ENCODE measurements at places on chromosomes 11 and 22.

- no peak for DNase-seq
Measured at GRCh38 chr11:1350086-1350725, 39.5 kb upstream of the BRSK2 start.

- DNase-seq, result no peak
Measured at GRCh38 chr11:31761636-31762035, 49.5 kb downstream of the PAX6 start.

- no peak for DNase-seq
Measured at GRCh38 chr11:44957776-44958564, 7.3 kb upstream of the TP53I11 start.

DNA sequence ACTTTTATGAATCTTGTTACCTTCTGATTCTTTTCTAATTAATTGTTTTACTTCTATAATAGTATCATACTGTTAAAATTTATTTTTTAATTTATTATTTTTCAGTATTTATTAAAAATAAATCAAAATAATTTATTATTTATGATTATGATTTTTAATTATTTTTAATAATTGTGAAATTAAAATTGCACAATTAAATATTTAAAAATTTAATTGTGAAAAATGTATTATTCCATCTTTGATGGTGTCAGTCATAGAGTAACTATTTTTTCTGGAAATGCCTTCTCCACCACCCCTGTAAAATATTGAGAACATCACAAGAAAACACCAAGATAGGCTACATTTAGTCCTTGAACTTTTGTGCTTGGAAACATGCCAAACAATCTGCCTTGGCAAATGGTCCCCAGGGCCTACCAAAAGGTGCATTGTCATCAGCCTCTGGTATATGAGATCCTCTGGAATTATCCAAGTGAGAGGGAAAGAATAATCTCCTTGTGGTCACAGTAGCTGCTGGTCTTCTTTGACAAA lies at the start of gene OR8H2:
Gene OR8H2, plus strand, starts transcription at position 478 of the 528 bp plus-strand sequence. CDS start 1,356 bp downstream, outside the sequence.
- no peak for DNase-seq

DNA sequence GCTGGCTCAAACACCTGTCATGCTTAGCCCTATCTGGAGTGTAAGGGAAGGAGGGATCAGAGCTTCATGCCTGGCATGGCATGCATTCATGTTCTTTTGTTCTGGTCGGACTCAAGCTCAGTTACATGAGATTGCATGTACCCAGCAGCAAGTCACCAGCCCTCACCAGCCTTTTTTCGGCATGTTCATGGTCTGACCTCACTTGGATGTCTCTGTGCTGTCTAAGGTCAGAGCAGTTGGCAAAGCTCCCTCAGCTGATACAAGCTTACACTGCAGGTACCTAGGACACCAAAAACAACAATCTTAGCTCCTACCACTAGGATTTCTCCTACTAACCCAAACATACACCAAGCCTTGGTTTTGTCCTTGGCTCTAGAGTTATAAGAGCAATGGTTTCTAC lies 152.6 kb downstream of the BARX2 start:
- no peak for DNase-seq

DNA sequence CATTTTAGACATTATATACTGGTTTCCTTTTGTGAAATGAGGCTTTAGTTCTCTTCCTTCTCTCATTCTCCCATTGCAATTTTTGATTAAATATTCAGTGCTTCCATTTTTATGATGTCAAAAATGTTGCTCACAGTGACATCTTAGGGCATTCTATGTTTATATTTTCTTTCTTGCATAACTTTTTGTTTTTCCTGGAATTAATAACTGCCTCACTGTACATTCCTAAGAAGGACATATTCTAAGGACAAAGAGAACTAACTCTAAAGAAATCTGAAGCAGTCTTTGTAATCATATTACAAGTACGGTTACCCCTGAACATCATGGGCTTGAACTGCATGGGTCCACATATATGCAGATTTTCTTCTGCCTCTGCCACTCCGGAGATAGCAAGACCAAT lies 25.8 kb upstream of the P2RY6 start:
- no peak for DNase-seq

GRCh38 chr11:19344661-19345518 lies 104.1 kb upstream of the E2F8 start:
- DNase-seq, result no peak

DNA sequence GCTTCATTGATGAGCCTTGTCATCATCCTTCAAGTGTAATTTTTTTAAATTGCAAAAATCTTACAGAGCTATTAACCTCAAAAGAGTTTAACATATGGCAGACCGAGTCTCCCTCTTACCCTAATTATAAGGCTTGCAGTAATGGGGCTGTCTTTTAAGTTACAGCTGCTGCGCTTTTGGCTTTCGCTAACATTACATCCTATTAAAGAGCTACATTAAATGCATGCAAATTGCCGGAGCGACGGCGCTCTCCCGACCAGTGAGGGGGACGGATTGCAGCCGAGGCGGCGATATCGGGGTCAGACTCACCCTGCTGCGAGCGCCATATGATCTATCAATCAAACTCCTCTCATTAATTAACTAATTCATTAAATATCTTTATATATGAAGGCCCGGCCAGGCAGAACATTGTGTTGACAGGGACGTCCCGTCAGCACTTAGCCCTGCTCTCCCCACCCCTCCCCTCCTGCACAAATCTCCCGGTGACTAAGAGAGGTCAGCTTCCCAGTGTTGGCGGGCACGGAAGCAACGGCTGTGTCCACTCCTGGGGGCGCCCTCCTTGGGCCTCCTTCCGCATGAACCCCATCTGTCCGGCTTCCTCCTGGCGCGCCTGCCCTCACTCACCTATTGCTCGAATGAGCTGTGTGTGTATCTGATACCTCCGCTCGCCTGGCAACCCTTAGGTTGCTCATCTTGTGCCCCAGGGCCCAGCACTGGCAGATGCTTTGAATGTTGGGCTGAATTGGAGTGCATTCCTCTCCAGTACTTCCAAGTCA lies 156.0 kb upstream of the CADM1 start:
- no peak for DNase-seq

DNA sequence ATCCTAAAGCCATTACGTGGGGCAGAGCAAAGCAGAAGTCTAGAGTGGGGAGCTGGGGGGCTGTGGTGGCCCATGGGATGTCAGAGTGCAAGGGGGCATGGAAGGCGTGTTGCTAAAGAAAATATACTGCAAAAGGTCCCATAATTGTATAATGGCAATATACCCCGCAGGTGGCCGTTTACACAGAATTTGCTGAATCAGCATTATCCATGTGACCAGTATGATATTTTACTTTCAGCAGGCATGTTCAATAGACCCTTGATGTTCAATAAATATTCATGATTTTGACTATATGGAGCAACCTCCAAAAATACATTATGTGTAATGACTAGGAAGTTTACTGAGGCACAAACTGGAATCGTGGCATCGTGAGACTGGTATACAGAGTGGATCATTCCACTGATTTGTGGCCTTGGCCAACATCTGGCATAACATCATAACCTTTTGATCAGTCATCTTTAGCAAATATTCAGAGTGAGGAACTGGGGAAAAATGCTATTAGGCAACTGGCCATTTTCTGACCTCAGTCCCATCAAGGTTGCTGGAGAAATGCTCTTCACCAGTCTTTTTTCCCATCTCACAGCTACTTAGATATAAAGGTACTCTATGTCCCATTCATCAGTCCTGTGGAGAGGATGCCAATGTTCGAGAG lies 29.3 kb upstream of the PPP2R1B start:
- no peak for DNase-seq

GRCh38 chr11:8268530-8269400 lies 5.1 kb upstream of the LMO1 start:
- DNase-seq, result no peak

- DNase-seq, result no peak
Measured at GRCh38 chr22:29256606-29257325, 11.0 kb downstream of the RHBDD3 start.

- no peak for DNase-seq
Measured at GRCh38 chr22:19067696-19068348, 54.4 kb downstream of the DGCR2 start.

Data from activated T-cell treated with anti-CD3 and anti-CD28 coated beads, Interleukin-2, amount 50 U/mL, for 48 hours (primary cell).